Fibroblast of skin of back (primary cell): ENCODE measurements at places on chromosomes 2 and 18.

DNA sequence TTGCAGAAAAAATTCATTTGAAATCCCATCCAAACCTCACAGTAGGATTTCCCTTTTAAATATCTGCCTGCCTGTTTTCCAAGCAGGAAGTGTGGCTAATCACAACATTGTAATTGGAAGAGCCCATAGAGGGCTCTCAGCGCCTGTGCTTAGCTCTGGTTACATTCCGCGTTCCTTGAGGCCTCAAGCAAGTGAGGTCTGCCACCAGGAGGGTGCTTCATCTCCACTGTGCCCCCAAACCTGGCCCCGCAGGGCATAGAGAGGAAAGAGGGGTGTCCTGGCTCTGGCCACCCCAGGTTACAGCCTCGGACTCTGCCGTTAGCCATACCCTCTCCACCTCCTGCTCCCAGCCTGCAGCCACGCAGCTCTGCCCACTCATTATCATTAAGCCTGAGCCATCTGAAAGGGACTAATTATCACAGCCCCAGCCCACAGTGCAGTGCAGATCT is 214.8 kb downstream of the SP3 start:
- DNase-seq: peak; percentile 46

DNA sequence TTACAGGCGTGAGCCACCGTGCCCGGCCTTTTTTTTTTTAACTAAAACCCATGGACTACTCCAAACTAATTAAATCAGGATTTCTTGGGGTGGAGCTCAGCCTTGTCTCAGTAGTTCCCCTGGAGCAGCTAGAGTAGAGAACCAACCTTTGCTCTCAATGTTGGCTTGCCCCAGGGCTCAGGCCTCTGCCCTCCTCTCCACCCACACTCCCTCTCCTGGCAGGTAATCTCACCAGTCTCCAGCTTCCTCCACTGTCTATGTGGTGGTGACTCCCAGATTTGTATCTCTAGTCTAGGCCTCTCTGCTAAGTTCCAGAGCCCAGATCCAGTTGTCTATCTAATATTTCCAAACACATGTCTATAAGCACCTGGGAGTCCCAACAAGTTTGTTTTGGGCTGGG is 9.6 kb upstream of the MTA3 start:
- DNase-seq: no peak

- DNase-seq: peak; percentile 59
Measured at GRCh38 chr2:162233197-162233596, 10.0 kb downstream of the FAP start.

DNA sequence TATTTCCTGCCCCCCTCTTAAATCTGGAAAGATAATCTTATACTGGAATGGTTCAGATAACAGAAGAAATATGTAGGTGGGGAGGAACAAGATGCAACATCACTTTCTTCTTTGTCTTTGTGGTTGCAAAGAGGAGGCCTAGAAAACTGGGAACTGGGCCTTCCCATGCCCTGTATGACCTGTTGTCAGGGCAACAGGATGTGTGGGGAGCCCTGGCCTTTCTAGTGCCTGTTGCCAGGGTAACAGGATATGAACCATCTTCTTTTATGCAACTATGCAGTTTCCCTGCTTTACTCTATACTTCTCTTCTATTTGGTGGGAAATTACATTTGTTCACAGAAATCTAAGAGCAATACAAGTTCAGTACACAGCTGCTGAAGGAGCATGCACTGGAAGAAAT is 79.8 kb upstream of the PDE1A start:
- peak; percentile 41 for DNase-seq

- DNase-seq: peak; percentile 25
Measured at GRCh38 chr18:54387631-54388030, 29.9 kb downstream of the C18orf54 start.

DNA sequence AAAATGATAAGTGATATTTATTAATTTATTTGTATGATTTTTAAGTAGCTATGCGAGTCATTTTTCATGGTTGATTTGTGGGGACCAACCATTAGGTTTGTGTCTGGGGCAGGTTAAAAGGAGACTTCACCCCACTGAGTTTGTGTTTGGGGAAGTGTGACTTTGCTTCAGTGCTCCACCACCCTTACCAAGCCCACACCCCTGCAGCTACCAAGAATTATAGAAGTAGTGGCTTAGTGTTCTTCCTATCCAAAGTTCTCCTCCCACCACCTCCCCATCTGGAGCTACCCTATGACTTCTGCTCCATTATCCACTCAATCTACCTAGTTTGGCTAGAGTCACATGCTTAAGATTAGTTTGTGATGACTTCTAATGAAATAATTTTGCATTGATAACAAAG is 182.1 kb upstream of the ZEB2 start:
- DNase-seq: no peak

- DNase-seq: no peak
Measured at GRCh38 chr18:6486764-6487426, 72.2 kb upstream of the L3MBTL4 start.

GRCh38 chr2:9778012-9778411 is 65.3 kb upstream of the TAF1B start:
- DNase-seq: no peak

- peak; percentile 74 for DNase-seq
Measured at GRCh38 chr2:159071190-159071915, 102.9 kb downstream of the TANC1 start.

DNA sequence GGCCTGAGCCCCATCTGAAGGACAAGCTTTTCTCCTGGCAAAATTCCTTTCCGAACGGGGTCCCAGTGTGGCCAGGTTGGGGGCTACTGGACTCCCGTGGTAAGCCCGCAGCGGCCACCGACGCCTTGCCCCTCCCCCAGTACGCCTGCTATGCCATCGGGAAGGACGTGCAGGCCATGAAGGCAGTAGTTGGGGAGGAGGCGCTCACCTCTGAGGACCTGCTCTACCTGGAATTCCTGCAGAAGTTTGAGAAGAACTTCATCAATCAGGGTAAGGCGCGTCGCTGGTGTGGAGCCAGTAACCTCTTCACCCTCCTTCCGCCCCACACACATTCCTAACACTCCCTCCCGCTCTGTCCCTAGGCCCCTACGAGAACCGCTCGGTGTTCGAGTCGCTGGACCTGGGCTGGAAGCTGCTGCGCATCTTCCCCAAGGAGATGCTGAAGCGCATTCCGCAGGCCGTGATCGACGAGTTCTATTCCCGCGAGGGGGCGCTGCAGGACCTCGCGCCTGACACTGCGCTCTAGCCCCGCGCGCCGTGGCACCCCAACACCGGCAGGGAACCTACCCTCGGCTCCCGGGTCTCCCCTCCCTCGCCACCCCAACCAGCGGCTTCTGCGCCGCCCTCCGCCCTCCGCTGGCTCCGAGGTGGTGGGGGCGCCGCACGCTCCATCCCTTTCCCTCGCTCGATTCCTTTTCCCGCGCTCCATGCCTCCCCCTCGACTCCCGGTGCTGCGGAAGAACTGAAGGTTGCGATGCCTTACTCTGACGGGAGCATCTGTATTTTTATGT is 13.6 kb upstream of the ANKRD53 start:
- DNase-seq: peak; percentile 55

GRCh38 chr18:24000613-24001490 is 13.7 kb upstream of the TTC39C start:
- DNase-seq: no peak

DNA sequence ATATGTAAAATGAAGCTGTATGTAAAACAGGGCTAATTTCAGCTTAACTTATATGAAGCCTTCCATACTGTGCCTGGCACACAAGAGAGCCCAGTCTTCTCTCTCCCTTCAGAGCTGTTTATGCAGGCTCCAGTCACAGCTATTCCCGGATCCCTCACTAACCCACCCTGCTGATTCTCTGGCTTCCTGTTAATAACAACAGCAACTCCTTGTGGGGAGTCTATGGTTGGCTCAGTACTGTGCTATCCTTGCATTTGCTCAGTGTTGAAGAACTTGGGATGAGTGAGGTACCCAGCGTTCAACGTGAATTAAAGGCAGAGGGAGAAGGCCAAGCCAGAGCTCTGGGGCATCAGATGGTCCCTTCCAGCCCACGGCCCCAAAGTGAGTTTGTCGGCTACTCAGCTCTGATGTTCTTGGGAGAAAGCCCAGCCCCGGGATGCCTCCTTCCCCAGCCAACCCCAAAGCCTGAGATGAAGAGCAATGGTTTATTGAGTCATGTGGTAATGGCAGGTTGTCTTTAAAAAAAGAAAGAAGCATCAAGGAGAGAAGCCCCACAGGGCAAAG is 43.2 kb downstream of the PSD4 start:
- no peak for DNase-seq

- no peak for DNase-seq
Measured at GRCh38 chr2:74739129-74739528, 85.1 kb downstream of the SEMA4F start.

DNA sequence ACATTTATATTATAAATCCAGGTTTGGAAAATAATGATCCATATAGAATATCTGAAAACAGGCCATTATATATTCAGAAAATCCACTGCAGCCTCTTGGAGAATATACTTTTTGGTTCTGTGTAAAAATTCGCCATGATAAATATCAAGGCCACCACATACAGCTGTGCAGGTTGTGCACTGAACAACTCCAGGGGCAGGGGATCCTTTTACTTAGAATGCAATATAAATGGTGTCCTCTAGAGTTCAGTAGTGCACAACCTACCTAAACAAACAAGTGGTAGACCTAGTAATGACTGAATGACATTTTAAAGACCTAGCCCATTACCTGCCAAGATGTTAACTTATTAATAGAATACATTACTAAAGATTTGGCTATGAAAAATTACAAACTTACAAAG is 22.4 kb downstream of the MOGAT1 start:
- DNase-seq: peak; percentile 25

DNA sequence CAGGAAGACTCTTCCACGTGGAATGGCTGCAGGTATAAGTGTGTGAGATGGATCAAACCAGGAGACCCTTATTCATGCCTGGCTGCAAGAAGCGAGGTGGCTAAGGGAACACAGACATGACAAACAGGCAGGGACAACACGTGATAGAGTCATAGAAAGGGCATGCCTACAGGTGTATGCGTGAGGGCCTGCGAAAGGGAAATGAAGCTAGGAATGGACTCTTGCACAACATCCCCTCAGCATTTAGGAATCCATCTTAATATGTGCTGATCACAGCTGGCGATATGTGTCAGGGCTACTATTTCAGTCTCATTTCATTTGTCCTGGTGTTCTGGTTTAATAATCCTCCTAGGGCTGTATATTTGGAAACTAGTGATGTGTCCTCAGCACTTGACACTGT is 291.2 kb downstream of the MYT1L start:
- no peak for DNase-seq

- DNase-seq: no peak
Measured at GRCh38 chr18:12840382-12840781, 43.7 kb downstream of the PTPN2 start.

- DNase-seq: peak; percentile 11
Measured at GRCh38 chr2:142037744-142038143, 93.1 kb downstream of the LRP1B start.

DNA sequence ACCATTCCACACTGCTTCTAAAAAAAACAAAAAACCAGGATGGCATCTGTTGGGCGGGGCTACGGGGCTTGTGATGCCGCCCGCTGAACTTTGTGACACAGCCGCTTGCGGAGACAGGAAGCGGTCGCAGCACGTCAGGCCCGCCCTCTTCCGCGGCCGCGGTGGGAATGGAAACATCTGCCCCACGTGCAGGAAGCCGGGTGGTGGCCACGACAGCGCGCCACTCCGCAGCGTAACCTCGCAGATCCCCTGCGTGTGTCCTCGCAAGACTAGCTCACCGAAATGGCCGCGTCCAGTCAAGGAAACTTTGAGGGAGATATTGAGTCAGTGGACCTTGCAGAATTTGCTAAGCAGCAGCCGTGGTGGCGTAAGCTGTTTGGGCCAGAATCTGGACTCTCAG is 168.5 kb downstream of the SUCLG1 start:
- no peak for DNase-seq

DNA sequence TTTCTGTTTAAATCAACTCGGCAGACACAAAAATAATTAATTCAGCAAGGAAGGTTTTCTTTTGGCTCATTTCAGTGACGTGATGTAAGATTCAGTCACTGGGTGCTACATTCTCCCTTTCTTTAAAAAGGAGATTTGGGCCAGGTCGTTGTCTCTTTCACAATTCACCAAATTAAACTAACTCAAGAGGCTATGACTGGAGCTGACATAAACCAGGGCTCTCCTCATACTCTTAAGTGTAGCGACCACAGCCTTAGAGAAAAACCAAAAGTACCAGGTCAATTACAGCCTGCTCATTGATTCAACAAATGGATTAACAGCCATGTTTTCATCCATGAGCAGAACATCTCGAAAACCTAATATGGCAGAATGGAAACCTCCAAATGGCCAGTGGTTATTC is 85.7 kb downstream of the PAX3 start:
- no peak for DNase-seq

- DNase-seq: no peak
Measured at GRCh38 chr18:2485983-2486382, 85.3 kb downstream of the METTL4 start.

GRCh38 chr18:12032786-12033642 is 51.7 kb downstream of the IMPA2 start:
- DNase-seq: peak; percentile 60

DNA sequence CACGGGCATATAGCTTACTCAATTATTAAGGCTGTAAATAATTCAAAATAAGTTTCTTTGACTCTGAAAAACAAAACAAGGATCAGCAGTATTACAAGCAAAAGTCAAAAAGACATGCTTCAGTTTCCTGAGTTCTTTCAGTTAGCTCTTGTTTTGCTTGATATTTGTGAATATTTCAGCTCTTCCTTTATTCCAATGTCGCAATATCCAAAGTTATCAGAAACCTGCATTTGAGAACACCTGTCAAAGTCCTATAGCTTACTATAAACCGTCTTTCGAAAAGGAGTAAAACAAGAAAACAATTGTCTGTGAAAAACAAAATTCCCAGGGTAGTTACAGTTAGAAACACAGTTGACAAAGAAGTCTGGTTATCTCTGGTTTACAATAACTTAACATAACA is 14.7 kb downstream of the CYP27A1 start:
- DNase-seq: no peak

DNA sequence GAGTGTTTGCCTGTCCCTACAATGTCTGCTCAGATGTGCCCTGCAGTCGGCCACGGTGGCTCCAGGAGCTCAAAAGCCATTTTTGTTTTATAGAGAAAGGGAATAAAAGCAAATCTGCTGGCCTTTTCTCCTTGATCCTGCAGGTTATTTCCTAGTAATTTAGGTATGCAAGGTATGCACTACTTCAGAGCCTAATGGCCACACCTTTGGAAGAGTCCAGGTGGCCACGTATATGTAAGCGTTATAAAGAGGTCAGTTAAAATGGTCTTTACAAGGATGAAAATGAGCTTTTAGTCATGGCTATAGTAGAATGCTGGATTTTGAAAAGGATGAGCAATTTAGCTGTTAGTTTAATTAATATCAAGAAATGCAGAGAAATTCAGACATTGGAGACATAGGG is 81.7 kb downstream of the ARHGEF33 start:
- DNase-seq: no peak

GRCh38 chr2:30206461-30207430 is 24.6 kb upstream of the LBH start:
- DNase-seq: no peak

GRCh38 chr18:77069482-77069881 is 63.1 kb downstream of the MBP start:
- DNase-seq: no peak

- DNase-seq: no peak
Measured at GRCh38 chr2:2320486-2321199, 10.4 kb downstream of the MYT1L start.

GRCh38 chr2:231088754-231089153 is 32.1 kb downstream of the PSMD1 start:
- no peak for DNase-seq

GRCh38 chr18:59518705-59519104 is 159.6 kb upstream of the LMAN1 start:
- DNase-seq: no peak
